ENCODE measurements at places on chromosomes 6 and 20.

- no peak for DNase-seq
Observed at GRCh38 chr6:135503703-135504475, 6.3 kb upstream of the AHI1 start.

DNA sequence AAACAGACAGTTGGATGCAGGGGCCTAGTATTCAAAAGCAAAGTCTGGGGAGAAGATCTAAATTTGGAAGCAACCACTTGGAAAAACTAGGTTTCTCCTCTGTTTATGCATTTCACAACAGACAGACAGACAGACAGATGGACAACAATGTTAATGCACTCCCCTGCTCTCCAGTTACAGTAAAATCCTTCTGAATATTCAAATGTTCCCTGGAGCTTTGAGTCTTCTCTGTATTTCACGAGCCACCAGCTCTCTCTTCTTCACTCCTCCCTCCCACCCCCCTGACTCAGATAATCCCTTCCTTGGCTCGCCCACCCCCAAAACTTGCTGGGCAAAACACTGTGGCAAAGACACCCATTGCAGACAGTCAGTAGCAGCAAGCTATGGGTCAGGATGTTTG is 129.3 kb upstream of the TOP1 start:
- no peak for DNase-seq

DNA sequence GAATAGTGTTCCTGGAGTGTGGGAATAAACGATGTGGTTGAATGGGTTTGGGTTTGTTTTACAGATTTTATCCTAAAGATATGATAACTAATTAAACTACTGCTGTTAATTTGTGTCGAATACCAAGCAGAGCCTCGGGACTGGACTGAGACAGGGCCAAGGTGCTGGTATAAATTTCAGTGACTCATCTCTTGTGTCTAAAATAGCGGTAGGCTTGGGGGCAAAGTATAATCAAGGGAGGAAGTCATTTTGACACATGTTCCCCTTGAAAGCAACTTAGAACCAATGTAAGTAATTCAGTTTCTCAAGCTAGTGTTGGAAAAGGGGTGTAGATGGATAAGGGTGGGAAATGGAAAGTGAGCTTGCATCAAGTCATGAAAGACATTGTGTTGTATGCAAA is 108.4 kb downstream of the PLCB4 start:
- no peak for DNase-seq

- DNase-seq: no peak
Observed at GRCh38 chr6:148708707-148709106, 38.1 kb upstream of the UST start.

- no peak for DNase-seq
Observed at GRCh38 chr6:157287923-157288322, 35.4 kb downstream of the TMEM242 start.

DNA sequence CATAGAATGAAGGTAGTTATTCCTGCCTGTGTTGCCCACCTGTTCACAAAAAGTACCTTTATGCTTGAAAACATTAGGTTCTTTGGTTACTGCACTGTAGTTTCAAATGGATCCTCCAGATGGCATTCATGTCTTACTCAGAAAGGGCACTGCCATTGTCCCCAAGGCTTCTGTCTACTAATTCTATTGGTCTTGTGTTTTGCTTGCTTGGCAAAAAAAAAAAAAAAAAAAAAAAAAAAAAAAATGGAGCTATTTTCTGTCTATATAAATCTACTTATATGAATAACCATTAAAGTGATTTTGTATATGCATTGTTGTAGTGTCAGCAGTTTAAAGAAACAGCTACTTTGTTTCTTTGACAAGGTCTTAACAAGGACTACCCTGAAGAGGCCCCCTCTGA is 12.7 kb upstream of the EFHC1 start:
- no peak for DNase-seq
